Stimulated activated CD8-positive, alpha-beta memory T cell treated with anti-CD3 and anti-CD28 coated beads, Interleukin-2, amount 100 ng/mL, for 1 hour (primary cell): ENCODE measurements at places on chromosomes 5 and 9.
A peak's percentile ranks its signal among the peaks of the same experiment; 100 is the strongest.

GRCh38 chr9:128927731-128928411 is 7.1 kb downstream of the PHYHD1 start:
- peak; percentile 20 for DNase-seq

GRCh38 chr9:121218357-121219027 is 16.8 kb upstream of the RAB14 start:
- no peak for DNase-seq

DNA sequence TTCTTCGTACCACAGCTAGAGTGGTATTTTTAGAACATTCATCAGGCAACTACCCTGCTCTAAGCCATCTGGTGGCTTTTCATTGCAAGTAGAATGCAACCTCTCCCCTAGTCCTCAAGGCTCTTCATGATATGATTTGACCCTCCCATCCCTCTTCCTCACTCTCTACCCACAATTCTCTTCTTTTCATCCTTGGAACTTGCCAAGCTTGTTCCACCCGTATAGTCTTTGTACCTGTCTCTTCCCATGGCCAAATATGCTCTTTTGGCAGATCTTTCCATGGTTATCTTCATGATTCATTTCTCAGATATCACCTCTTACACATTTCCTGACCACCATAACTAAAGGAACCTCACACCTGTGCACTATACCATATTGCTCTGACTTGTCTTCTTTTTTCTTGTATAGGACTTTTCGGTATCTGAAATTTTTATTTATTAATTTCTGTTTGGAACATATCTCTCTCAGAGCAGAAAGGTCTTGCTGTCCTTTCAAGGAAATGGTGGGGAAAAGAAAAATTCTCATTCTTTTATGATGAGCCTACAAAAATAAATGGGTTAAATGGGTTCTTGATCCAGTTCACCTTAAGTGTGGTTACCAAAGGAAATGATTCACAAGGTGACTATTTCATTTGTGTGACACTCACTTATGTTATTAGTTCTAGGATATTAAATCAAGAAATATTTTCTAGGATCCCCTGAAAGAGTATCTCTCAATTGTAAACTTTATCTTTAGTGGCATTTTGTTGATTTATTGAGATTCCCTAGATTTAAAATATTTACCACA is 3.7 kb upstream of the CD274 start:
- no peak for DNase-seq

GRCh38 chr5:151264113-151264512 is 11.1 kb downstream of the GM2A start:
- DNase-seq, result no peak

DNA sequence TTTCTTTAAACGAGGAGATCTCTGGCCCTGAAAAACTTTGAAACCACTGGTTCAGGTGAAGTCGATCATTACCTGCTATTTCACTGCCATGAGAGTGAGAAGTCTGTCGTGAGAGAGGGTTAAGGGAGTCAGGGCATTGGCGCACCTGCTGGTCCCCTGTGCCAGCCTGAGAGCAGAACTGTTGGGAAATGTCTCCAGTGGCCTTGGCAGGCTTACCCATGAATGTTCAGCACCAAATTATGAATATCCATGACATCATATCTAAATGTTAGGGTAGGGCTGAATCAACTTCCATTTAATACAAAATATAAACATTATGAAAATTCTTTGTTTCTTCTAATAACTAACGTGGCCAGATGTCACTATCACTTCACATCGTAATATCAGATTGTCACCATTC is 379.3 kb downstream of the KDM4C start:
- no peak for DNase-seq

DNA sequence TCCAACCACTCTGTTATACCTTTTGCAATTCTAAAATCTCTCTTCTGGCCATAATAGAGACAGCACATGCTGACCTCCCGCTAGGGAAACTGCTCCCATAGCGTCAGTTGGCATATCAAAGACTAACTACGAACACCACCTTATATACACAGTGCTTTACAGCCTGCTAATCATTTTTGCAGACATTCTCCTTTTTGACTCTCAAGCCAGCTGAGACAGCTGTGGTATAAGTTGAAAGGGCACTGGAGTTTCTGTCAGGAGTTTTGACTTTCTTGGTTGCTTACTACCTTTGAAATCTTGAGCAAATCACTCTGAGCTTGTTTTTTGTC is 160.2 kb upstream of the TBCA start:
- no peak for DNase-seq

DNA sequence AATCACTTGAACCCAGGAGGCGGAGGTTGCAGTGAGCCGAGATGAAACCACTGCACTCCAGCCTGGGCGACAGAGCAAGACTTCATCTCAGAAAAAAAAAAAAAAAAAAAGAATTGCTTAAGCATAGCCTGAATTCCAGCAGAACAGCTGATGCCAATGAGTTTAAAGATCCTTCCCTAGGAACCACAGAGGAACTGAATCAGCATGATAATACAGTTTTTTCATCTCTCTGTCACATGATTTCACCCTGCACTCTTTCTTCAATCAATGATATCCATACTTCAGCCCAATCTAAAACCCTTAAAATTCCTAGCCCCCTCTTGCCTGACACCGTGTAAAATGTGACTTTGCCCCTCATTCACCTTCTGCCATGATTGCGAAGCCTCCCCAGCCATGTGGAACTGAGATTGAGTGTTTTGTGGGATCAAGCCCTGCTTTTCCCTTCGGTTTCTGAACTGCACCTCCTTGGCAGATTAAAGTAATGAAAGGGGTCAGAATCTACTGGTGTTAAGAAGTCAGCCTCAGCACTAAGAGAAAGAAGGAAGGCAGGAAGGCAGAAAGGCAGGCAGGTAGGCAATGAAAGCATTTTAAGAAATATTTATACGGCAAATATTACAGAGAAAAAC is 20.9 kb upstream of the DMXL1 start:
- DNase-seq, result no peak
